ENCODE measurements at places on chromosomes 12 and 14.
A peak's percentile ranks its signal among the peaks of the same experiment; 100 is the strongest.

- DNase-seq, result no peak
Observed at GRCh38 chr12:128971802-128972201, 118.5 kb downstream of the GLT1D1 start.

GRCh38 chr12:18071336-18071735 is 18.7 kb downstream of the RERGL start:
- no peak for DNase-seq

GRCh38 chr14:99408286-99408970 is 72.2 kb downstream of the SETD3 start:
- no peak for DNase-seq

DNA sequence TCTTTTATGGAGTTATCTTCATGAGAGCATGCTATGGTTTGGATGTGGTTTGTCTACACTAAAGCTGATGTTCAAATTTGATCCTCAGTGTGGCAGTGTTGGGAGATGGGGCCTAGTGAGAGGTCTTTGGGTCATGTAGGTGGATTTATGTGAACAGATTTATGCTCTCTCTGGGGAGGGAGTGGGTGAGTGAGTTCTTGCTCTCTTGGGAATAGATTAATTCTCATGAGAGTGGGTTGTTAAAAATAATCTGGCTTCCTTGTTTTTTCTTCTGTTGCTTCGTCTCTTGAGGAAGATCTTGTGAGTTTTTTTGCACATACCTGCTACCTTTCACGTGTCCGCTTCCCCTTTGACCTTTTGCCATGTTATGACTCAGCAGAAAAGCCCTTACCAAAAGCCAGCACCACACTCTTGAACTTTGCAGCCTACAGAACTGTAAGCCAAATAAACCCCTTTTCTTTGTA is 20.5 kb downstream of the DERA start:
- peak; percentile 50 for DNase-seq

GRCh38 chr12:15984097-15984800 is 73.1 kb downstream of the DERA start:
- no peak for DNase-seq

DNA sequence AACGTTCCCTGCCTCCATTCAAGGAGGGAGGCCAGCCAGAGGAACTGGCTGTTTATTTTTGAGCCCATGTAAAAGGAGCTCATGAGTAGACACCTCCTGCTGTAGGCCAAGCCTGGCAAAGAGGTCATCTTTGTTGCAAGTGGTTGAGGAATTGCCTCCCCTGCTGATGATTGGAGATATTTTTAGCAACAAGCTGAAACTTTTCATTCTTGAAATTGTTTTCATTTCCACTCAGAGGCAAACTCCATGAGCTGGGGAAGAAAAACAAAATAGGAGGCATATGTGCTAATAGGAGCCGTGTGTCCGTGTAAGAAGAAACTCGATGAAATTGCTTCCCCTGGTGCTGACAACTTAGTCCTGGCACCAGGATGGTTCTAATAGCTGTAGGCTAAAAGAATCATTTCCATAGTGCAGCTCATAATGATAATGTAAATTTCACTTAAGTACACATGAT is 440.1 kb upstream of the FAR2 start:
- no peak for DNase-seq

- no peak for DNase-seq
Observed at GRCh38 chr14:23299986-23300686, 2.5 kb downstream of the PPP1R3E start.

- no peak for DNase-seq
Observed at GRCh38 chr12:71432936-71433335, 6.7 kb upstream of the LGR5 start.

GRCh38 chr12:102120564-102120873 is 536 bp downstream of the PARPBP start:
- DNase-seq, result no peak

DNA sequence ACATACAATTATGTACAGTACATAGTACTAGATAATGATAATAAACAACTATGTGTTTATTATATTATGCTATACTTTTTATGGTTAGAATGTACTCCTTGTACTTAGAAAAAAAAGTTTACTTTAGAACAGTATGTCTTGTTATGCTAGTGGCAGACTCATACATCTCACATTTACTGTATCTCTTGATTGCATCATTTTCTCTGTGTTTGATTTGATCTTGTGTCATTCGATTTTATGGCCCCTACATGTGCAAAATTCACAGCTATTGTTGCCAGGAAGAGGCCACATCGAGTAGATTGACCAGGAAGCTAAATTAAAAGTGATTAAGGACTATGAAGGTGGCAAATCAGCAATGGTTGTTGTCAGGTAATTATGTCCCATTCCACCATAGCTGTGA is 153.0 kb downstream of the PCNX1 start:
- no peak for DNase-seq

- DNase-seq, result no peak
Observed at GRCh38 chr12:57231276-57232021, 1.9 kb downstream of the SHMT2 start.

GRCh38 chr14:75247286-75247922 is 31.2 kb upstream of the FOS start:
- DNase-seq, result no peak

DNA sequence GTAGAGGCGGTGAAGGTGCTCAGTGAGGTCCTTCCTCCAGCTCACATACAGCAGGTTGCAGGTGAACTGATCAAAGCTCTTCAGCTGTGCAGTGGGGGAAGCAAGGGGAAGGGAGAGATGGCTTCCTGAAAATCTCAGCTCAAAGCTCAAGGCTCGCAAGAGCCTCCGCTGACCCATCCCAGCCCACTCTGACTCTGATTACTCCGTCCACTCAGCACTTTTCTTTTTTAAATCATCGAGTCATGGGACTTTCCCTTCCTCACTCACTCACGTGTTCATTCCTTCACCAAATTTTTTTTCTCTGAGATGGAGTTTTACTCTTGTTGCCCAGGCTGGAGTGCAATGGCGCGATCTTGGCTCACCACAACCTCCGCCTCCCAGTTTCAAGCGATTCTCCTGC is 4.7 kb downstream of the ABCD4 start:
- DNase-seq, result no peak

DNA sequence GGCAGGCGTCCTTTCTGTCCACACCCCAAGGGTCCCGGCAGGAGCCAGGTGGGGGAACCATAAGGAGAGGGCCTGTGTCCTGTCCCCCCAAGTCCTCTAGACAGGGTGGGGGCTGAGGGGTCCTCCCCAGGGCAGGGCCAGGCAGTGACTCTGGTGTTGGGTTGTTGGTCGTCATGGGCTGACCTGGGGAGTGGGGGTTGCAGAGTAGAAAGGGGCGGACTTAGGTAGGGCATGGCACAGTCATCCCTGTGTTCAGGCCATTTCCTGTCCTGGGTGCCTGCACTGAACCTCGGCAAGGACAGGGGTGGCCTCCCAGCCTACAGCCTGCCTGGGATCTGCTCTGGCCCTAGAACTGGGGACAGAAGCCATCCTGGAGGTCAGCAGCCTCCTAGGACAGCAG is 356.2 kb downstream of the TMEM121 start:
- DNase-seq, result no peak

DNA sequence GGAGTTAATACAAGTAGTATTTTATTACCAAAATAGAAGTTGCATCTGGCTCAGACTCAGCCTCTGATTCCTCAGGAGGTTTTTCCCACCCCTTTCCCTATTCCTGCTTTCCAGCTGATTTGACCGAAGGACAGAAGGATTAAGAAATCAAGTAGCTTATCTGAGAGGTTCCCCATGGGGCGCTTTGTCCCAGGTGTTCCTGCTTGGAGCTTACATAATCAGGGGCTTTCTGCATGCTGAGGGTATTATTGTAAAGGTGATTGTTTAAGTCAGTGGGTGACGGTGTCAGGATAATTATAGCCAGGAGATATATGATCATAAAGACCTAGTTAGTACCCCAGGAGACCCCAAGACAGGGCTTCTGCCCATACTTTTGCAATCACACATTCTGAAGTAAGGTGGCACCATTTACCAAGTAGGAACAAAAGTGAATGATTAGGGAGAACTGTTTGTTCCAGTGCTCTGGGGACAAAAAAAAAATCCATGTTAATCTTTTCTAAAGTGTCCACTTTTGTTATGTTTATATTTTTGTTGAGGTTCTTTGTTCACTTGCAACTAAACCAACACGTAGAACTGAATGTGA is 921.3 kb downstream of the NRXN3 start:
- no peak for DNase-seq

DNA sequence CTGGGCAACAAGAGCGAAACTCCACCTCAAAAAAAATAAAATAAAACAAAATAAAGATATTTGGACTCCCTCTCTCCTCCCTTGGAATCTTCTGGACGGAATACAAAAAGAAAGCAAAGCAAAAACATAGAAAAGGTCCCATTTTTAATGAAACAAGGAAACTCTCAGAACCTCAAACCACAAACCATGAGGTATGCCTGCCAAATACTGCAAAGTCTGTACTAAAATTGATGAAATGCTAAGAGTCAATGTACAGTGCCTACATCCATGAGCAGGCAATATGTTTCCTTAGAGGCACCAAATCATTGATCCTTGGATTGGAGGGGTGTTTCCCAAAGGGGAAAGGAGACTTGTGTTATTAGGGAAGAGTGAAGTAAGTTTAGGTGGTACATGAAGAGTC is 8.2 kb upstream of the RPS6KA5 start:
- no peak for DNase-seq

GRCh38 chr12:113339540-113339939 is 4.6 kb upstream of the SLC8B1 start:
- no peak for DNase-seq

DNA sequence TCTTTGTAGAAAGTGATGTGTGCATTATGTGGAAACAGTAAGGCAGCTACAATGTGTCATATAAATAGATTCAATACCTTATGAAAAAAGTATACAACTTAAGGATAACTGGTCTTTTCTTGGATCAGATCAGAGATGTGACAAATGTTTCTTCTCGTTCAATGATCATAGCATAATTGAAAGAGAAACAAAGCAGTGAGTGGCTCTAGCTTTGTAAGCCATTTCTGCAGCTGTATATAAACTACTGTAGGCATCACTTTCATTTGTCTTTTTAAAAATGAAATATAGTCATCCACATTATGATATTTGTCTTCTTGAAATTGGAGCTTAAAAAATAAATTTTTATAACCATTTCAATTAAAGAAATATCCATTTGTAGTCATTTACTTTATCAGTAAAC is 63.8 kb upstream of the LMO3 start:
- DNase-seq, result no peak

DNA sequence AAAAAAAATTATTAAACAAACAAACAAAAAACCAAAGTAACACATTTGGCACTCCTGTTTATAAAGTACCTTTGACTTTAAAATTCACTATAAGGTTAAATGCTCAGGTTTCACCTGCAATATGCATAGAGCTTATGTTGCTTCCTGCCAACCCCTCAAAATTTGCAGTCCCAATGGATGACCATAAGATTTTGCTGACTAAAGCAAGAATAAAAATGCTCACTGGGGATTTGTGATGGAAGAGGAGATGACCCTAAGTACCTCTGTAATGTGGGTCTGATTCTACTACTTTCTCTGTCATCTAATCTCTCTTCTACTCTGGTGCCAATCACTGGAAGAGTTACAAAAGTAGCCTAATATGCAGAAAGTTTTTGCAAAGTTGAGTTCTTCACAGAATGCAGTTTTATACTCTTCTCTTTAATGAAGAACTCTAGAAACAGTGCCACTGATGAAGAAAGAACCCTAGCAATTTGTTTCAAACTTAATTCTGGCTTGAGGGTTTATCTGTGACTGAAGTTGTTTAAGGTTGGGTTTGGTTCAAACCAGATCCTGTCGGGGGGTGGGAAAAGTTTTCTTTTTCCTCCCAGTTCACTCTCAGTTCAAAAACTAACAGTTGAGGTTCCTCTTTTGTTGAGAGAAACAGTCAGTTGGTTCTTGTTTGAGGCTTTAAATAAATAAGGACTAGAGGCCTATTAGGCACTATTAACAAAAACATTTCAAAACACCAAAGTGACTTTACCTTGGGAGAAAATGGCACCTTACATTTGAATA is 10.9 kb downstream of the WASHC3 start:
- DNase-seq, result no peak

DNA sequence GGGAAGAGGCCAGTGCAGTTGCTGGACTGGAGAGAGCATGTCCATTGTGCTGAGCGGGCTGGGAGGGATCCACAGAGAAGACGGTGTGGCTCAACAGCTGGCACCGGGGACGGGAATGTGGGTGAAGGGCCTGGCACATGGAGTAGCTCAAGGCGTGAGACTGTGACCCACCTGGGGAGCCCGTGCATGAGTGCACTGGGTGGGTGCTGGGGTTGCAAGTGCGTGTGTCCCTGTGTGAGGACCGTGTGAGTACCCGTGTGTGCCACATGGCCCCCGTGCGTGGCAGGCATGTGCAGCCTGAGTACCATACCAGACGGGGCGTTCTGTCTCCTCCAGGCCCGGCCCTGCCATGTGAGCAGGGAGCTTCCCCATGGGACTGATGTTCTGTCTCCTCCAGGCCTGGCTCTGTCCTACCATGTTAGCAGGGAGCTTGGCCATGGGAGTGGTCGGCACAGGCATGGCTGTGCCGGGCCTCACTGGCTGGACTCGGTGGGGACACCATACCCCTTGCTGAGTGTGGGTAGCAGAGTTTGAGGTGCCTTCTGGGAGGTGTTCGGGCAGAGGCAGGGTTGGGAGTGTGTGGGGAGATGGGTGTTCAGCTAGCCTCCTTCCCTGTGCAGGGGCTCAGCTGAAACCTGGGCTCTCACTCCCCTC is 234.4 kb downstream of the TMEM121 start:
- no peak for DNase-seq

DNA sequence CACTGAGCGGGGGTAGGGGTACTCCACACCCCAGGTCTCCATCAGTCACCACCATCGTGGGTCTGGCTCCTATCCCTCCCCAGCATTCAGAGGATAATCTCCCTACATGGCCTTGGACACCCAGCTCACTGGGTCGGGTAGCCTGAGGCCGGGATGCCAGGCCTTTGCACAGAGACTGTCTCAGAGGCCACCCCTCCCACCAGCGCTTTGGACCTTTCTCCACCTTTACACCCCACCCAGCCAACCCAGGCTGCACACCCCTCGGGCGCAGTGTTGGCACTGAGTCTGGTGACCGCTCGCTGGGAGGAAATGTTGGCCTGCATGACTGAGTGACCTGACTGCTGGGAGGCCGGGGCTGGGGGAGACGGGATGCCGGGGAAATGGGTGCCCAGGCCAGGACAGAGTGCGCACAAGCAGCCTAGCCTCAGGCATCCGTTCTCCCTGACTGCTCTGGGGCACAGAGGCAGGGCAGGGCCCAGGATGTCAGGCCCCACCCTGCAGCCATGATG is 10.6 kb upstream of the LBHD2 start:
- peak; percentile 55 for DNase-seq

DNA sequence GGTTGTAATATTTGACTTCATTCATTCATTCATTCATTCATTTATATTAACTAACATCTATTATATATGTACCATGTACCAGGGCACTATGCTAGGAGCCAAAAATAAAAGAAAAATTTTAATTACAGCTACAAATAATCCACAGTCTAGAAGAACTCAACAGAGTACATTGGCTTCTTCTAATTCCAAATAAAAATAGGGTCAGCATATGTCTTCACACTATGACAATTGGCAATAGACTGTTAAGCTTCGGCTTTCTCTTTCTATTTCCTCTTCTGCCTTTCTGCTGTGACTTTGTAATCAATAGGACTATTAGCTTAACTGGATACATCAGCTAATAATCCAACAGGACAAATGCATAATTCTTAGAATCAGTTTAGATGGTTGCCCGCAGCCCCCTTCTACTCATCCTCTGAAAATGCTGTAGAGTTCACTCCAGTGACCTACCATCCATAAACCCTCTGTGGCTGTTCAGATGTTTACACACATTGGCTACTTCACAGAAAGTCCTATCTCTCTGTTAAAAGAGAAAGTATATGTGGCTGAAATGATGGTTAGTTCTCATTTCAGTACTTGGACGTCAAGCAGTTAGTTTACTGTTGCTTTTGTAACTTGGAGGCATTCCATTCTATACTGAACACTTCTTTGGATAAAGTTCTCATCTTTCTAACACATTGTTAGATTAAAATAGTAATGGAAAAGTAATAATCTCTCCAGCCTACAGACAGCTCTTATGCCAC is 445.5 kb upstream of the GARIN6 start:
- DNase-seq, result no peak

Data from A549 (cell line).